ENCODE measurements at places on chromosomes 11 and 22.

- no peak for DNase-seq
Observed at GRCh38 chr11:93814966-93815633, 31.0 kb downstream of the MED17 start.

GRCh38 chr11:70498171-70498571 is 99.8 kb downstream of the CTTN start:
- no peak for DNase-seq

DNA sequence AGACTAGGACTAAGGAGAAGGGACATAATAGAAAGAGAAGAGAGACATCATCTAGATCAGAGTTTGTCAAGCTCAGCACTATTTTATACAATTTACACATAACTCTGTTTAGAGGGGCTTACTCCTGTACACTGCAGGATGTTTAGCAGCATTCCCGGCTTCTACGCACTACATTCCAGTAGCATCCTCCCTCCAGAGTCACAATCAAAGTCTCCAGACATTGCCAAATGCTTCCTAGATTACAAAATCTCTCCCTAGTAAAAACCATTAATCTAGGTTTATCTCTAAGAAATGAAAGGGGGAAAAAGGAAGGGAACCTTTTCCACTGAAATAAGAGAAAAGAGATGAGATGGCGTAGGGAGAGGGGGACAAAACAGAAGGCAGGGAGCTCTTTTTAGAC is 4.0 kb downstream of the USP28 start:
- no peak for DNase-seq

DNA sequence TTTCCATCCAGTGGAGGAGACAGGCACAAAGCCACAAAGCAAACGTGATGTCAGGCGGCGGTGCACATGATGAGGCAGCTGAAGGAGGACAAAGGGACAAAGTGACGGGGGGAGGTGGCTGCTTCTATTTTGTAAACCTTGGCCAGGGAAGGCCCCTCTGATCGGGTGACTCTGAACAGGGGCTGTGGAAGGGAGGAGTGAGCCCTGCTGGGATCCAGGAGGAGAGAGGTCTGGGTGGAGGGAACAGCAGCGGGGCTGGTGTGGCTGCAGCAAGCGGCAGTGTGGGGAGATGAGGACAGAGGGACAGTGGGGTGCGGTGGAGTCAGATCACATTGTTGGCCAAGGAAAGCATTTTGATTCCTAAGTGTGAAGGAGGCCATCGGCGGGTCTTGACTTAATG is 36.7 kb downstream of the SHISAL1 start:
- DNase-seq, result no peak

DNA sequence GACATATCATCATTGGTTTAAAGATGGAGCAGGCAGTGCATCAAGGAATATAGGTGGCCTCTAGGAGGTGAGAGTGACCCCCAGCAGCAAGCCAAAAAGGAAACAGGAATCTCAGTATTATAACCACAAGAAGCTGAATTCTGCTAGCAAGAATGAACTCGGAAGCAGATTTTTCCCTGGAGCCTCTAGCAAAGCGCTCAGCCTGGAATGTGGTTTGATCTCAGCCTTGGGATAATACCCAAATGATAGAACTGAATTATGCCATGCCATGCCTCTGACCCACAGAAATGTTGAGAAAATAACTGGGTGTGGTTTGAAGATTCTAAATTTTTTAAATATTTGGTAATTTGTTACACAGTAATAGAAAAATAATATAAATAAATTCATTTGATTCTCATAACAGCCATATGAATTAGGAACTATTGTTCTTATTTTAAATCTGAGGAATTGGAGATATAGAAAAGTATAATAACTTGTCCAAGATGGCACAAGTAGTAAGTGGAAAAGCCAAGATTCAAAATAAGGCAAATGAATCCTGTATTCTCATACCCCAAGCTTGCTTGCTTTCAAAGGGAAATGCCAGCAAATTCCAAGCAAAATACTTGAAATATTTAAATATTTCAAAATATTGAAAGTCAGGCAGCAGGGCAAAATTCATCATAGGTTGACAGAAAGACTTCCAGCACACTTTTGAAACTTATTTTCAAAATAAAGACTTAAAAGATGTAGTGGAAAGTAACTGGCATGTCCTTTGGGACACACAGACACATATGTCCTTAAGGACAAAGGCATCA is 567.4 kb downstream of the KCNA4 start:
- DNase-seq, result no peak

DNA sequence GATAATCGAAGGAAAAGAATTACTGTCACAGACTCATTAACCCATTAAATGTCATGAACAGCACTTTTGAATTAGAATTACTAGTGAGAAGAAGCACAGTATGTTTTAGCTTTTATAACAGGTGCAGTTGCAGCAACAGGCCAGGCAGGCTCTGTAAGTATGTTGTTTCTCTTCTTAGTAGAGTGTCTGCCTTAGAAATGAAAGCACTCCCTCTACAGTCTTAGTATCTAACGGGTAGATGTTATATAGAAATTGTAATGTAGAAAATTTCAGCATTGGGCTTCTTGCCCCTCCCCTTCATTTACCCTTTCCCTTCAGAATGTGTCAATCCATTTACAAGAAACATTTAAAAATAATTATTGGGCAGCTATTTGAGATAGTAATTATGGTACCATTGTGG is 87.4 kb downstream of the HIPK3 start:
- DNase-seq, result no peak

- DNase-seq, result no peak
Observed at GRCh38 chr22:27327981-27328721, 473.4 kb downstream of the MN1 start.
